ENCODE measurements at places on chromosomes 11 and 22. TPM values are rescaled to one million over a fixed set of nuclear protein-coding genes. Genes with fewer than 3 reads are reported as not detected.

PHLDA2 gene
- not detected for polyA plus RNA-seq

OR5B21 gene
- not detected for polyA plus RNA-seq

MUC2 gene
- 0.11 TPM for polyA plus RNA-seq

NCAM1 gene
- 161 TPM for polyA plus RNA-seq

DNA sequence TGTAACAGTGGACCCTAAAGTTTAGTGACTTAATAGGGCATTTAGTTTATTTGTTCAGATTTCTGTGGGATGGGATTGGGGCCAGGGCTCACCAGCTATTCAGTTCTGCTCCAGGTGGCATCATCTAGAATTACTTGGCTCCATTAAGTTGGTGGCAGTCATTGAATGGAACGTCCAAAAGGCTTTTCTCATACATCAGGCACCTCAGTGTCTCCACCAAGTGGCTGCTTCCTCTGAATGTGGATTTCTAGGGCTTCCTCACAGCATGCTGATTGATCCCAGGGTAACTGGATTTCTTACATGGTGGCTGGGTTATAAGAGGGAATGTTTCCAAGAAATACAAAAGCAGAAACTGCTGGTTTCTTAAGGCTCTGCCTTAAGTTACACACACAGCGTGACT, 34.7 kb downstream of the USP47 start:
- no peak for DNase-seq

DNA sequence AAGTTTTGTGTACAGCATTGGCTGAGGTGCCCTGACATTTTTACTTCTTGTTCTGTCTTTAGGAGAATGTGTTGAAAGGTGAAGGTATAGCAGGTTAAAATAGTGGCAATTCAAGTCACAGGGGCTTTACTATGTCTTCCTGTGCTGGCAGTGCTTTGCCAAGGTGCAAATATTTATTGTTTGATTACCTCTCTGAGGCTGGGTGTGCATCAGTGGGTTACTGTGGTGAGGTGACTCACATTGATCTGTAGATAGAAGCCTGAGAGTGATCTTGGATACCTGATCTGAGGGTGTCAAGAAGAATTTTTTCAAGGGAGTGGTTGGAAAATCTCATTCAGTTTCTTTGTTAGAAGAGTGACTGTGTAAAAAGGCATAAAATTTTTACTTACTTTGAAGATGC, 90.0 kb downstream of the ARHGAP42 start:
- no peak for DNase-seq

GRCh38 chr11:119153049-119153818, 4.4 kb downstream of the ABCG4 start:
- no peak for DNase-seq

DNA sequence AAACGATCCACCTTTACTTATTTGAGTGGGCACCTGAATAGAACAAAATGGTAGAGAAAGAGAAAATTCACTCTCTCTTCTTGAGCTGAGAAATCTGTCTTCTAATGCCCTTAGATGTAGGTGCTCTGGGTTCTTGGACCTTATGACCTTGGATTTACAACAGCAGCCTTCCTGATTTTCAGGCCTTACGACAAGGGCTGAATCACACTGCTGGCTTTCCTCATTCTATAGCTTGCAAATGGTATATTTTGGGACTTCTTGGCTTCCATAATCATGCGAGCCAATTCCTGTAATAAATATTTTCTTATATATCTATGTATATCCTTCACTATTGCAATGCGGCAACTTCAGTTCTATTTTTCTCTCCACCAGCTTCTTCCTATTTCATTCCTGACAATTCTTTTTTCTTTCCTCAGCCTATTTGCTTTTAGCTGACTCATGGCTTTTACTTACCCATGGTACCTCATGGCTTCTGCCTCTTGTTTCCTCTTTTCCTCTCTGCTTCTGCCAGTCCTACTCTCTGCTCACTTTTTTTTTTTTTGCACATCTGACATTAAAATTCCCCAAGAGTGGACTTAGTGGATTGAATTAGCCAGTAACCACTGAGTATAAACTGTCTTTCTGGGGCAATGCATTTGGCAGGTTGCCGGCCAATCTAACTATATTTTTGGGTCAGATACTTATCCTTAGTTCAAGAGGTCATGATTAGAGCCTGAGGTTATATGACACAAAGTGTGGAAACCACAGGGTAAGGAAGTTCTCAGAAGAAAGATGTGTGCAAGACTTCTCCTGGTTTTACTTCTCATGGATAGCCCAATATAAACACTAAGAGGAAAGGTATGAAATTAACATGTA, 359.5 kb downstream of the TMEM135 start:
- DNase-seq = no peak

DNA sequence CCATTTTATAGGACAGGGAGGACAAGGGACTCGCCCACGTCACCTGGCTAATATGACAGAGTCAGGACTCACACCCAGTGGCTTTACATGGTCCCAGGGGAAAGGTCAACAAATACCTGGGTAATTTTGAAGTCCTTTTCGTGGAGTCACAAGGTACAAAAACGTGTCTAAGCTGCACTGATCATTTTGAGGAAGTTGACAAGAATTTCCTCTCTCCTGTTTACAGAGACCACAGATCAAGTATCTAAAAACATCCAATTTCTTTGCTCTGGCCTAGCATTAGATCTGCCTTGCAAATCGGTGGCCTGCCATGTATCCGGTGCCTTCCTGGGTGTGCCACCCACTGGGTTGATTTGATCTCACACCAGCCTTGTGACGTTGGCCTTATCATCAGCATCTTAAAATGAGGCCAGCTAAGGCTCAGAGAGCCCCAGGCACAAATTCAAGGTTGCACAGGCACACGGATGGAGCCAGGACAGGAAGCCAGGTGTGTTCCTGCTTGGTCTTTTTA, 17.6 kb downstream of the GDPD5 start:
- DNase-seq = no peak

- no peak for DNase-seq
These were observed 11.8 kb upstream of the SELENOH start for GRCh38 chr11:57729479-57729878.
